T-helper 17 cell (primary cell): ENCODE measurements at places on chromosomes 11 and 22. TPM values are rescaled to one million over a fixed set of nuclear protein-coding genes. Genes with fewer than 3 reads are reported as not detected.

IRAG1 gene
- total RNA-seq: 0.99 TPM

CASP4 gene
- total RNA-seq: 102 TPM

PATE2 gene
- not detected for total RNA-seq

TBX10 gene
- total RNA-seq: not detected

DNA sequence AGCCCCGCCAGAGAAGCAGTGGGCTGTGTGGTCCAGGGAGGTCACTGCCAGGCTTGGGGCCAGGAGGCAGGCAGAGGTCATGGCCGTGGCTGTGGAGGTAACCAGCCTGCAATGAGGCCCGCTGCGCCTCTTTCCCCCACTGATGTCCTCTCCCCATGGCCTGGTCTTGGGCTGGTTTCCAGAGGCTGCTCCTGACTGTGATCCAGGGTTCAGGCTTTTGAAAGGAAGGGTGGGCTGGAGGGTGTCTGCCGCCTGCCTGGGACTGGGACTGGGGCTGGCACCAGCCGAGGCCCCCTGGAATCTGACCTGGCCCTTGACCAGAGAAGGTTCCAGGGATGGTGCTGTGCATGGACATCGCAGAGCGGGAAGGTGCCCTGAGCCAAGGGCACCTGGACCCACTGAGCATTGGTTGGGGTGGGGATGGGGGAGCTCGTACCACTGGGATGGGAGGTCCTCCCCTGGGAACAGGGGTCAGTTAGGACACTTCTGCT is 59.6 kb upstream of the THY1 start:
- no peak for DNase-seq

DNA sequence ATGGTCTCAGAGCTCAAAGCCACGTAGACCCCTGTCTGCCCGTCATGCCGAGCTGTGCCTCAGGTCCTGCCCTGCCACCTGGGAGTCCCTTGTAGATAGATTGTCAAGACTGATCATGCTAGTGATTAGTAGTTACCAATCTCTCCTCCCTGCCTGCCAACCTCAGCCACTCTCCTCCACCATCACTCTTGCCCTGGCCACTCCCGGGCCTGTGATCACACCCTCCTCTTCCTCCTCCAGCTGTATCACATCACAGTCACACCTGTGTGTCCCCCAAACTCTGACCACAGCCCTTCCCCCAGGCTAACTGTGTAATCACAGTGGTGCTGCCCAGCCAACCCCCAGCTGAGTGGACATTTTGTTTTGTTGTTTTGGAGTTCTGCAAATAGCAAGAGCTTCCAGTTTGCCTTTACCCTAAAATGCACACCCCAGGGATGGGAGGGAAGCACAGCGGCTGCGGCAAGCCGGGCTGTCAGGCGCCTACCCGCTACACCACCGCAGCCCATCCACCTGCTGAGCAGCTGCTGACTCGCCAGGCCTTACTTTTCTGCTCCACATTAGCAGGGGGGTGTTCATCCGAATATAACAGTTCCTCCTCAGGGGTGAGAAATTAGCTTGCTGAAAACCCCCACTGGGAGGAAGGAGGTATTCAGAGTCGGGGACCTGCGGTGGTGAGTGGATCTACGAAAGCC is 45.8 kb downstream of the LRFN4 start:
- no peak for DNase-seq

GRCh38 chr22:48722661-48723060 is 1105.0 kb downstream of the BRD1 start:
- no peak for DNase-seq

DNA sequence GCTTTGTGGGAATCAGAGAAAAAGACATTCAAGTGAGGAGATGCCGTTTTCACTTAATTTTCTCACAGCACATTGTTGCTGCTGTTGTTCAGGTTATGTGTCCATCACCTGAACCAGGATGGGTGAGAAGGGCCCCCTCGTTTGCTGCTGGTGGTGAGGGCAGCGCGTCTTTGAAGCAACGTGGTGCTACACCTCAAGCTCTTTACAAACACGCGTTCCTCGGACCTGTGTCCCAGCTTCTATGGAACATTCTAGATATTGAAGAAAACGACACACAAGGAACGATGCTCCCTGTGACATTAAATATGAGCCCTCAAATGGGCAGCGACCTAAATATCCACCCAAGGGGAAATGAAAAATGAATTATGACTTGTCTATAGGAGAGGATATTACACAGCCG is 418.6 kb downstream of the MN1 start:
- DNase-seq: no peak

DNA sequence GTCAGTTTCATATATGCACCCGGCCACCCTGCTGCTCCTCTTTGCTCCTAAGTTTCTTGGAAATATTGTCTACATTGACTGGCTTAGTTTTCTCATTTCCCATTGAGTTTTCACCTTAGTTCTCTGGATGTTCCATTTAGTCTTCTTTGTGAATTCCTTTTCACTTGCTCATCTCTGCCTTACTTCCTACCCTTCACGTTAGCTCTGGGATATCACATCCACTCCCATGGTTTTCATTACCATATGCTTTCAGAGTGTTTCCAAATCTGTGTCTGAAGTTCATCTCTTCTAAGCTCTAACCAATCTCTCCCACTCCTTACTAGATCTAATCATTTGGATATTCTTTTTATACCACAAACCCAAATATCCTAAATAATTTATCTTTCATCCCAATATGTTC is 226.4 kb downstream of the FAM76B start:
- no peak for DNase-seq

DNA sequence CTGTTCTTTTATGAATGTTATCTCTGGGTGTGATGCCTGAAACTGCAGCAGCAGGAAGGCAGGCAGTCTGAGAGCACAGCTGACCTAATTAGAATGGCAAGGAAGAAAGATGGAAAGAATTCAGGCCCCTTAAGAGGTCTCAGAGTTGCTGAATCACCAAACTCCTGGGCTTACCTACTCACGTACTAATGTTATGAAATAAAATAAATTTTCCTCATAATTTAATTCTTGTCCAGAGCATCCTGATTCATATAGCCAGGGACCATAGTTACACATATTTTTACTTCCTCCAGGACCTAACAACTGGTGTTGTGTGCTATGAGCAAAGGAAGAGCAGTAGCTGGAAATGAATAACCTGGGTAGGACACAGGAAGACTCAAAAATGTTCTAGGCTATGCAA is 41.9 kb downstream of the SNX19 start:
- no peak for DNase-seq

DNA sequence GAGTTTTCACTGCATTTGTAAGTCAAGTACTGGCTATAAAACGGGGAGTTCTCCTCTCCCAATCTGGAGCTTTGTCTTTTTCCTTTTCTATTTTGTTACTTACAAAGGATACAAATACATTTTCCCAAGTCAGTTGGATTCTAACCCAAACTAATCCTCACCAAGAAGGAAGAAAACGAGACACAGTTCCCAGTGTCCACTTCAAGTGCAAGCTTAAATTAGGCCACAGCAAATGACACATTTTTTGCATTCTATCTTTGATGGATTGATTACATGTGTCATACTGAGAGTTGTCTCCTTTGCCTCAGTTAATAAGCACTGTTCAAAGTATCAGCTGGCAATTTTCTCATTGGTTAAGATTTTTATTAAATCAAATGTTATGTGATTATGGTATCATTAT is 296.7 kb upstream of the ANO5 start:
- no peak for DNase-seq

- DNase-seq: no peak
Measured at GRCh38 chr11:87035976-87036583, 1.7 kb upstream of the TMEM135 start.

GRCh38 chr11:66918741-66919140 is 39.4 kb downstream of the PC start:
- no peak for DNase-seq

GRCh38 chr11:113398669-113399430 is 11.3 kb downstream of the ANKK1 start:
- no peak for DNase-seq

DNA sequence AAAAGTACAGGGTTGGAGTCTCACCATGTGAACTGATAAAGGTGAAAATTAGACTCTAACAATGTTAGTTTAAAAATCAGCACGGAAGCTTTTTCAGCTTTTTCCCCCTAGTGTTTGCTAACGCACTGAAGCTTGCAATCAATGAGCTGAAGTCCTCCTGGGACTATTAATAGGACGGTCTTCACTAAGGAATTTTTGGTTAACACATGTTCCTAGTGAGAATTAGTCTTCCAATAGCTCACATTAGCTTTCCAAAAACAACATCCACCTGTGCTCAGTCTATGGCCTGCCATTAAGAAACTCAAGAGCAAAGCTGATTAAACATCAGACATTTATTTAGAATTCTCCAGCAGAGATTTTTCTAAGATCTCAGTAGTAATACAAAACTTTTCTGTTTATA is 26.7 kb upstream of the DDI1 start:
- DNase-seq: no peak

DNA sequence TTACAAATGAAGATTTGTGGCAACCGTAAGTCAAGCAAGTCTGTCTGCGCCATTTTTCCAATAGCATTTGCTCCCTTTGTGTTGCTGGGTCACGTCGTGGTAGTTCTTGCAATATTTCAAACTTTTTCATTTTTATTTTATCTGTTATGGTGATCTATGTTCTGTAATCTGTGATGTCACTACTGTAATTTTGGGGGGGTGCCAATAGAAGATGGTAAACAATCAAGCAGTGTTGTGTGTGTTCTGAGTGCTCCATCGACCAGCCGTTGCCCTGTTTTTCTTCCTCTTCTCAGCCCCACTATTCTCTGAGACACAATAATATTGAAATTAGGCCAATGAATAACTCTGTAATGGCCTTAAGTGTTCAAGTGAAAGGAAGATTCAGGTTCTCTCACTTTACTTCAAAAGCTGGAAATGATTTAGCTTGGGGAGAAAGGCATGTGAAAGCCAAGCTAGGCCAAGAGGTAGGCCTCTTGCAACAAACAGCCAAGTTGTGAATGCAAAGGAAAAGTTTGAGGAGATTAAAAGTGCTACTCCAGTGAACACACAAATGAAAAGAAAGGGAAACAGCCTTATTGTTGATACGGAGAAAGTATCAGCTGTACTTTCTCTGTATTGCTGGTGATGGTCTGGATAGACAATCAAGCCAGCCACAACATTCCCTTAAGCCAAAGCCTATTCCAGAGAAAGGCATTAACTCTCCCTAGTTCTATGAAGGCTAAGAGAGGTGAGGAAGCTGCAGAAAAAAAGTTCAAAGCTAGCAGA is 7.5 kb downstream of the ZC3H12C start:
- no peak for DNase-seq

- DNase-seq: no peak
Measured at GRCh38 chr11:45906096-45906682, 882 bp downstream of the FREY1 start.

GRCh38 chr11:120279502-120279901 is 39.6 kb downstream of the POU2F3 start:
- no peak for DNase-seq
